ENCODE measurements at places on chromosomes 12 and 14.
A peak's percentile ranks its signal among the peaks of the same experiment; 100 is the strongest.

DNA sequence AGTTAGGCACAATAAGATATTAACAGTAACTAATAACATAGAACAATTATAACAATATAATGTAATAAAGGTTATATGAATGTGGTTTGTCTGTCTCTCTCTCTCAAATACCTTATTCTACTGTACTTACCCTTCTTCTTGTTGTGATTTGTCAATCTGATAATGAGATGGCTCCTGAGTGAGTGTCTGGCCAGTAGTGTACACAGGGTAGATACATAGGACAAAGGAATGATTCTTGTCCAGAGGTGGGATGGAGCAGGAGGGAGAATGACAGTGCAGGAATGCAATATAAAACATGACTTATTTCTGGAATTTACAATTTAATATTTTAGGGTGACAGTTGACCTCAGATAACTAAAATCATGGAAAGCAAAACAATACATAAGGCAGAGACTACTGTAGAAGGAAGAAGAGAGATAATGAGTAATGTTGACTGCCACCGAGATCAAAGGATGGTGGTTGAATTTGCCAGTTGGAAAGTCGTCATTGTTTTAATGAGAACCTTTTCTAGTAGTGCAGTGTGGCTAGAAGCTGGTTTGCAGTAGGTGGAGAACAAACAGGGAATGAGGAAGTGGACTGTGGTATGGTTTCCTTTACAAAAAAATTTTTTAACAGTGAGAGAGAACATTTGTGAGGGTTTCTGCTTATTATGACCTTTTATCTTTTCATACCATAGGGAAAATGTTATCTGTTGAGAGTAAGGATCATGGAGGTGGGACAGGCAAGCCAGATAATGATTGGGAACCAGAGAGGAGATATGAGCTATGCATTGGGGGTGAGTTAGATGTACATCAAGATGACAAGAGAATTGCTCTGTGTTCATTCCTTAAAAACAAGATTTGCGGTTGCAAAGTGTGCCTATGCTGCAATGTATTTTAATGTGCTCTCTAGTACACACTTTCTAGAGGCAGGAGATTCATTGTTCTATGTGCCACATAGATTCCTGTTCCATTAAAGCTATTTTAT is 458.3 kb downstream of the BTG1 start:
- DNase-seq = peak; percentile 11

DNA sequence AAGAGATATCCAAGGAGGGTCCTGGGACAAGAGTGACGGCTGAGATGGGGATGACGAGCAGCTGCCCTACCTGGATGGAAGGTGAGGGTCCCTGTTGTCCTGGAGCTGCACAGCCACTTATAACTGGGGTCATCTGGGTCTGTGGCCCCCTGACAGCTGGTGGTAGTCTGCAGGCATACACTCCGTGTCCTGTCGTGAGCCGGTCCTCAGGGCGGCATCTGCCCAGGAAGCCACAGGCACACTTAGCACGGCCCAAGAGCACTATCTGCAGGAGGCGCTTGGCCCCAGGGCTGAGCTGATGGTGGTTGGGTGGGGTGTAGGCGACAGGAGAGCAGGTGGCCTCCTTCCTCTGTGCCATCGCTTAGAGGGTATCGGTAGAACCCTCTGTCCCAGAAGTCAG is 248.1 kb downstream of the CACNA1C start:
- DNase-seq = no peak

- no peak for DNase-seq
Observed at GRCh38 chr14:76829013-76829365, 2.8 kb downstream of the LRRC74A start.

- DNase-seq = peak; percentile 68
Observed at GRCh38 chr14:95523051-95523814, 6.8 kb upstream of the SYNE3 start.

GRCh38 chr12:132734206-132734605 is 23.6 kb downstream of the PGAM5 start:
- DNase-seq = peak; percentile 83

DNA sequence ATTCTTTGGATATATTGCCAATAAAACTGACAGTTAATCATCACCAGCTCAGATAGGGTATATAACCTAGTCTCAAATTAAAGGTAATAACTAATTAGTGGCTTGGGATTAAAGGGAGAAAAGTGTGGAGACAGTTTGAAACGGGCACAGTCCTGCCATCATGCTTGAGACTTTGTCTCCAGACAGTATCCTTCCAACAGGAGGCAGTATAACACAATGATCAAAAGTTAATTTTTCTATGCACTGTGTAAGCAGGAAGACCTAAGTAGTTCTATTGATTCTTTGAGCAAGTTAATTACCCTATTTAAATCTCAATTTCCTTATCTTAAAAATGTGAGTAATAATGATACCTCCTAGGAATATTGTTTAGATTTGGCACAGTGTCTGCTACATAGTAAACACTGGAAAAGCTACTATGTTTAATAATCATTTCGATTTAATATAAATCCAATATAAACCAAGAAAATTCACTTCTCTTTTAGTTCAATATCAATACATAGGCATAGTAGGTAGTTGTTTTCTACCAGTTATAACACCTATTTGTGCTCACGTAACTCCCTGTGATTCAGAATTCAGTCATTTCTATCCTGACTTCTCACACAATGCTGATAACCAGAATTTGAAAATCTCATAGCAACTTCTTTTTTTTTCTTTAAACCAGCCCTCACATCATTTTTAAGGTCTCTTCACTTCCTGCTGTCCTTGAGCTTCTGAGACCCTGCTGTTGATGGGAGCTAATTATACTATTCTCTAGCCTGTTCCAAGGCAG is 53.7 kb downstream of the GALNT4 start:
- peak; percentile 45 for DNase-seq

DNA sequence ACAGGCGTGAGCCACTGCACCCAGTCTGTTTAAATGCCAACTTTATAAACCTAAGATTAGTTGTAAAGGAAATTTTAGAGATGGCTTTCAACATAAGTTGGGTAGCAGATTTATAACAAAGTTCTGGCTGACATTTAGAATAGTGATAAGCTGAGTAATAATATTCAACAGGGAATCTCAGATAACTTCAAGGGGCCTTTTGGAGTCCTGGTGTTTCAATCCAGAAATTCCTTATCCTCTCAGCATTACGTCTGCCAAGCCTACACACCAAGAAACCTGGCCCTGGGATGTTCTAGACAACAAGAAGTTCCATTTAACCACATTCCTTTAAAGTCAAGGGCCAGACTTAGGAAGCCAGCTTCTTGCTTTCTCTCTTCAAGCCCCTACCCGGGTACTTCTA is 59.5 kb upstream of the DYRK2 start:
- no peak for DNase-seq

- no peak for DNase-seq
Observed at GRCh38 chr14:55351111-55351510, 60.5 kb downstream of the ATG14 start.

GRCh38 chr12:110244372-110244771 is 36.7 kb upstream of the ATP2A2 start:
- DNase-seq = no peak

GRCh38 chr14:48771717-48772116 is 814.5 kb downstream of the RPS29 start:
- DNase-seq = no peak

DNA sequence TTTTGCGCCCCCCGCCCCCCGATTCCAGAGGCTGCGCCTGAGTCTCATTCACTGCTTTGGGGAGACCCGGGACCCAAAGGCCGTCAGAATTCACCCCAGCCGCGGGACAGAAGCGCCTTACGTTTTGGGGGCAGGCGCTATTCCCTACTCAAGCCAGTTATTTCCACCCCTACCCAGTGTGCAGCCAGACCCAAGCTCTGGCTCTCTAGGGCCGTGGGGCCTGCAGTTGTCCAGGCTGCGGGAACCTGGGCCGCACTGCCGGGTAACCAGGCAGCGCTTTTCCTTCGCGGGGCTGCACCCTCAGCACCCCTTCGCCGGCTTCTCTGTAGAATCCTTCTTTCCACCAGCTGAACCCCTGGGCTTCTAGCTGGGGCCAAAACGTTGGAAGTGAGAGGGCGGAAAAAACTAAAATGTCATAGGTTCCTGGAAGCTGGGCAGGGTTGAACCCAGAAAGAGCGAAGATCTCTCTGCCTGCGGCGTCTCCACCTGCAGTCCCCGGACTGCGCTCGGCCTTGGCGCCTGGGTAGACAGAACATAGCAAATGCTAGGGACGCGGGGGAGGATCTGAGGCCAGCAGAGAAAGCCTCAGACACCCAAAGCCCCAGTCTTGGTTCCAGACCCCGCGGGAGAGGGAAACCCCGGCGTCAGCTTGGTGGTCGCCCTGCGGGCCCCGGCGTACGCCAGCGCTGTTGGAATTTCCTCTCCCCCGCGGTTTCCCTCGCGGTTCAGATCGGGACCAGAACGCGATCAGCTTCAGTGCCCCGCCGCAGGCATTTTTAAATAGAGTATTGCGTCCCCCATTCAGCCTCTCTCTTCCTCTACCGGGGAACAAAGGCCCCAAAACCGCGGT is 18.3 kb downstream of the TBX3 start:
- no peak for DNase-seq

GRCh38 chr12:6113691-6114475 is 10.6 kb downstream of the VWF start:
- no peak for DNase-seq

- DNase-seq = no peak
Observed at GRCh38 chr12:87198181-87198580, 831.0 kb downstream of the C12orf50 start.

DNA sequence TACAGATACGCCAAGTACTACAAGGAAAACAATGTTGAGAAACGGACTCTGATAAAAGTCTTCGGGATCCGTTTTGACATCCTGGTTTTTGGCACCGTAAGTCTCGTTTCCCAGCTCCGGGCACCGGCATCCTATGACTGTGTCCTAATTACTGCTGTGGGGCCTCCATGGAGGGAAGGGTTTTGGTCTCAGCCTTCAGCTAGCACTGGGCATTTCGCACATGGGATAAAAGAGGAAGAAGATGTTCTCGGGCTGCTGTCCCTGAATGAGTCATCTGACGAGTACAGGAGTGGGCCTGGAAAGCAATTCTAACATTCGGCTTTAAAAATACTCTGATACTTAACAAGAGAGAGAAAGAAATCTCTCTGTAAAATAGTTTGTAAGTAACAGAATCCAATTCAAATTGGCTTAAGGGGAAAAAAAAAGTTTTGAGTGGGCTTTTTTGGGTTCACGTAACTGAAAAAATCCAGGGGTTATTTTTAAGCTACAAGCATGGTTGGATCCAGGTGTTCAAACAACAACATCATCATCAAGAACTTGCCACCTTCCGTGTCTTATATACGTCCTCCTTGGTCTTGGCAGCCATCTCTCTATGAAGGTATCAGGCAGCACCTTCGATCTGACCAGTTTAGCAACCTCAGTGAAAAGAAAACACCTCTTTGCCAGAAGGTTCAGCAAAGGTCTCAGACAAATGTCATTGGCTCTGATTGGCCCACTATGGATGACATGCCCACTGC is 34.4 kb upstream of the P2RX4 start:
- DNase-seq = no peak

DNA sequence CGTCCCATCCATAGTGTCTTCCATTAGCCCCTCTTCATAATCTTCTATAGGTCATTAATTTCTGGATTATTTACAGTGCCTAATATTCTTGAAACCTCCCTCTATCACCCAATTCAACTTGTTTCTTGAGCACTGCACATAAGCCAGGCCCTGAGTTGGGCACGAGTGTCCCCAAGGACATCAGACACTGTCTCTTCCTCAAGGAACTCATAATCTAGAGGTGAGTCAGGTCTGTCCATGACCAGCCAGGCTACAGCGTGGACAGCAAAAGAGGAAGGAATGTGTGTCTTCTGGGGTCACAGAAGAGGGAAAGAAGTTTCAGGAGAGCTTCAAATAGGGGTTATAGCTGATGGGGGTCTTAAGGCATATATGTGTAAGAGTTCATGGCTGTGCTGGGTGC is 12.5 kb downstream of the SPTB start:
- DNase-seq = no peak

DNA sequence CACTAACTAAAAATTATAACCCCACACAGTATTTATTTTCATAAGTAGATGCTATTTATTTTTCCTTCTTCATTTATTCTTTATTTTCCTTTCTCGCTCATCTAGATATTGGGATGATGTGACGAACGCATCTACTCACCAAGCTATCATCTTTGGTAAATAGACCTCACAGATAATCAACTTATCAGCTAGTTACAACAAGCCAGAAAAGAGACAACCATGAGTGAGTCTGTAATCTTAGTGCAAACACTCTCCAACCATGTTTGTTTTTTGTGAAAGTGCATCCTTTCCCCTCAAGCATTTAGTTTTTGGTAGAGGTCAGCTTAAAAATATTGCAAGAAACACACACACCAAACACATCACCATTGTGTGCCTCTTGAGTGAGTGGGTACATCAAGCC is 84.9 kb downstream of the SLC25A21 start:
- DNase-seq = no peak

Measured in fibroblast of skin of scalp (primary cell).